ENCODE measurements at places on chromosomes 6 and 20. TPM values are rescaled to one million over a fixed set of nuclear protein-coding genes. Genes with fewer than 3 reads are reported as not detected.

DNA sequence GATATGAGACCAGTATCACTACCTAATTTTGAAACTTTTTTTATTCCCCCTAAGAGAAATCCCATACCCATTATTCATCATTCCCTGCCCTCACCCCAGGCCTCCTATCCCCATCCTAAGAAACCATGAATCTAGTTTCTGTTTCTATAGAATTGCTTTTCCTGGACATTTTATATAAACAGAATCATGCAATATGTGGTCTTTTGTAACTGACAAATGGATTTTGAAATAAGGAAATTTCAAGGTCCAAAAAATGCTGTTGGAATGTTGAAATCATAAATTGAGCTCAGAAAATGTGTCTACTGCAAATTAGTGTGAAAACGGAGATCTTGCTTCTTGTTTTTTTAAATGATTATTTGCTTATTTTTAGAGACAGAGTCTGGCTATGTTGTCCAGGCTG lies 25.1 kb downstream of the RNF217 start:
- no peak for DNase-seq

DNA sequence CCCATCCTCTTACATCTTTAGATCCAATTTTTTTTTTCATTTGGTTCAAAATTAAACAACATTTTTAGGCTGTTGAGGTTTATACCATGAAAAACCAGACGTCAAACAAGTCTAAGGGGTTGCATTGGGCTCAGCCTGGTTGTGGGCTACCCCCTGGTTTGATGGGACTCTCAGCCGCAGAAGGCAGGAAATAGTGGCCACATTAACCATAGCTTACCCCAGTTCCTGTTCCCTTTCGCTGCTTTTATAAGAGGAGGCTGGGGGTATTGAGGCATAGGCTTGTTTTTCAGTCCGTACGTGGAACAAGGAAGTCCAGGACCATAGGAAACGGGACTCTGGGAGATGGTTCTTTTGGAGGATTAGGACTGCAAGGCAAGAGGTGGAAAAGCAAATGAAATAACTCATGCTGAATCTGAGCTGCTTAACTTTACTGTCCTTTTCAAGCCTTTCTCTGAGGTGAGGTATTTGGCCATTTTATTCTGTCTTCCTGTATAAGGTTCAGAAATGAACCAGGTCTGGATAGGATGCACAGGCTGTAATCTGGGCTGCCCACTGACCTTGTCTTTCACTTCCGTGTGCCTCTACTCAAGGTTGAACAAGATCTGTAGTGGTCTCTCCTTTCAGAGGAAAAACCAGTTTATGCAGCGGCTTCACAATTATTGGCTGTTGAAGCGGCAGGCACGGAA lies 7.7 kb downstream of the BRPF3 start:
- no peak for DNase-seq

DNA sequence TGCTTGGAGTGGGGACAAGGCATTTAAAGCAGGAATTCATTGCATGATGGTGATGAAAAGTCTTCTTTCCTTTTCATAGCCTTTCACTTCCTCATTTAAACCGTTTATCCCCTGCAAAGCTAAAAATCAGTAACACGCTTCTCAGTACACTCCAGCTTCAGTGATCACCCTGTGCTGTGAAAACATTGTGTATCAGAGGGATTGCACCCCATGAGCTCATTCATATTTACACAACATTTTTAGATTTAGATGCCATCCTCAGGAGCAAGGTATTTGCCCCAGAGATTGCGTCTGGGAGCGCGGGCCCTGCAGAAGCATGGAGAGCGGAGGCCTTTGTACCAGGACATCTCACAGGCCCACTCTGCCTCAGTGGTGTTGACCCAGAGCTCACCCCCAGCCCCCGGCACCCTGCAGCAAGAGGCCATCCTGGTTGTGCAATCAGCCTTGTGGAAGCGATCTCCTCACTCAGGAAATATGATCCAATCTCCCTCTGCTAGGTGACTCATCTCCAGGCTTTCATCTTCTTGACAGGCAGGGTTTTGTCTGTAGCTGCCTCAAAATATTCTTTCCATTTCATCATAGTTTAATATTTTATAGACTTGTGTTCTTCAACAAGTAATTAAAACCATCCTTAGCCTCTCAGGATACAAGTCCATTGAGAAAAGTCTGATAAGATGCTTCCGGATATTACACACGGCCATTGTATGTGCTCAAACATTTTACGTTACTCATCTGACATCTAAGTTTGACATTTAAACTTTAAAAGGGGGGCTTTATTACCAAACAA lies 38.9 kb upstream of the THBS2 start:
- no peak for DNase-seq

DNA sequence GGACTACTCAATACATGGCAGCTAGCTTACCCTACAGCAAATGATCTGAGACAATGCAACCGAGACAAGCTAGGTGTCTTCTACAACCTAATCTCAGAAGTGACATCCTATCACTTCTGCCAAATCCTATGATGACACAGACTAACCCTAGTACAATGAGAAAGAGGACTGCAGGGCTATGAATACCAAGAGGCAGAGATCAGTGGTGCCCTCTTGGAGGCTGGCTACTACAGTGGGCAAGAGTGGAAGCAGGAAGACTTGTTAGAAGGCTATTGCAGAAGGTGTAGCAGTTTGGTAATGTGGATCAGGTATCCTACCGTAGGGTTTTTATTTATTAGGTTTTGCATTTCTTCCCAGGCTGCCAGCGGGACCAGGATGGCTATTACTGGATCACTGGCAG lies 30.3 kb downstream of the GSS start:
- no peak for DNase-seq

RSPO4 gene
- total RNA-seq, result not detected

GRCh38 chr6:134810402-134810801 lies 139.5 kb downstream of the ALDH8A1 start:
- no peak for DNase-seq

DNA sequence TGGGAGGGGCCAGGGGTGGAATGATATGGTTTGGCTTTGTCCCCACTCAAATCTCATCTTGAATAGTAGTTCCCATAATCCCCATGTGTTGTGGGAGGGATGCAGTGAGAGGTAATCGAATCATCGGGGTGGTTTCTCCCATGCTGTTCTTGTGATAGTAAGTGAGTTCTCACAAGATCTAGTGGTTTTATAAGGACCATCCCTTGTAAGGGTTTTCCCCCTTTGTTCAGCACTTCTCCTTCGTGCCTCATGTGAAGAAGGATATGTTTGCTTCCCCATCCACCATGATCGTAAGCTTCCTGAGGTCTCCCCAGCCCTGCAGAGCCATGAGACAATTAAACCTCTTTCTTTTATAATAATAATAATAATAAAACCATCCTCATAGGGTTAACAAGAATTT lies 88.8 kb upstream of the PRND start:
- DNase-seq, result no peak

GRCh38 chr6:20946022-20946421 lies 411.8 kb downstream of the CDKAL1 start:
- no peak for DNase-seq

DNA sequence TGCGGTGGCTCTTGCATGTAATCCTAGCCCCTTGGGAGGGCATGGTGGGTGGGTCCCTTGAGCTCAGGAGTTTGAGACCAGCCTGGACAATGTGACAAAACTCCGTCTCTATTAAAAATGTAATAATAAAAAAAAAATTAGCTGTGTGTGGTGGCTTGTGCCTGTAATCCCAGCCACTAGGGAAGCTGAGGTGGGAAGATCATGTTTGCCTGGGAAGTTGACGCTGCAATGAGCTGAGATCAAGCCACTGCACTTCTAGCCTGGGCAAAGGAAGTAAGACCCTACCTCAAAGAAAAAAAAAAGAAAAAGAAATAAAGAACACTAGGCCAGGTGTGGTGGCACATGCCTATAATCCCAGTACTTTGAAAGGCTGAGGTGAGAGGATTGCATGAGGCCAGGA lies 4.5 kb upstream of the SAMHD1 start:
- no peak for DNase-seq

DNA sequence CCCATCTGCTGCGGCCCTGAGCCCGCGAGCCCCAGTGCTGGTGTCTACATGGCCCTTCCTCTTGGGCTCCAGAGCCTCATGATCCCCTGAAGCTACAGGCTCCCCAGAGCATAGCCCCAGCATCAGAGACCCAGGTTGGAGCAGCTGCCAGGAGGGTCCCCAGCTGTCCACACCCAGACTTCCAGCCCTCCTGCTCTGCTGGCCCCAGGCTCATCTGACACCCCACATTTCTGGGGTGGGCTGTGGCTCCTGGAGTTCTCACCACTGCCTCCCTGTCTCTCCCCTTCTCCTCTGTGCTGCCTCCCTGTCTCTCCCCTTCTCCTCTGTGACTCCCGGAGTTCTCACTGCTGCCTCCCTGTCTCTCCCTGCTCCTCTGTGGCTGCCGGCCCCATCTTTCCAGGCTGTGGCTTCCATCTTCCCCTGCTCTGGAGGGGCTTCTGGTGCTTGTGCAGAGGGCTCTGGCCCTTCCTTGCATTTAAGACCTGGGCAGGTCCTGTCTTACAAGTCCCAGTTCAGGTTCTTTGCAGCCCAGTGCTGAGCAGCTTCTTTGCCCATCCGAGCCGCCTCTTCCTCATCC lies 108.1 kb downstream of the ERMARD start:
- DNase-seq, result peak; percentile 38

DNA sequence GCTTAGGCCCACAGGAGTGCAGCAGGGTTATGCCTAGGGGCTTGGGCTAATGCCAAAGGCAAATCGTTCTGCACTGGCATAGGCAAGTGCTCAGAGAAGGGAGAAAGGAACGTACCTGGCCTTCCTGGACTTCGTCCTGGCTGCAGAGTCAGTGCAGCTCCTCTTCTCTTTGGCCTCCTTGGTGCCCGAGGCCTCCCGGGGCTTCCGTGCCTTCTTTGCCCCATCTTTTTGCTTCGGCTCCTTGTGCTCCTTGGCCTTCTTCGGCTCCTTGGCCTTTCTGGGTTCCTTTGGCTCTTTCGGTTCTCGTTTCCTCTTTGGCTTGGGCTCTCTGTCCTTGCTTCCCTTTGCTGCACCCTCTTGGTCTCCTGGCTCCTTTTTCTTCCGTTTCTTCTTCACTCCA lies 85.2 kb downstream of the CHD6 start:
- no peak for DNase-seq

MAN1A1 gene
- total RNA-seq, result 116 TPM

GRCh38 chr20:36446557-36446956 lies 94.8 kb upstream of the MYL9 start:
- DNase-seq, result no peak

HDDC2 gene
- 7.7 TPM for total RNA-seq

FILIP1 gene
- total RNA-seq, result 1.1 TPM

DNA sequence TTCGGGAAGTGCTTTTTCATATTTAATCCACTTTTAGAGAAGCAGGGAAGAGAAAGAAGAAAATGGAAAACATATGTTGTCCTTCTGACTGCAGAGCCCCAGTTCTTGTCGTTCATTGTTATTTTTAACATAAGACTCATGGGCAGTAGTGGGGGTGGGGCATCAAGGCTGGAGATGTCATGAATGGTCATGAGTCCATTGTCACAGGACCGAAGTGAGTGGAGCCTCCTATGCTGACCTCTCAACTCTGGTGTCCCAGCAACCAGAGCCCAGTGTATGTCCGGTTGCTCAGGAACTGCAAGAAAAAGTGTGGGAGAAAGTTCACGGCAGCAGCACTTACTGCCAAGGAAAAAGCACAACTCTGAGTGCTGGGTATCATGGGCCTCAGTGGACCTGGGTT lies 108.6 kb downstream of the BANF2 start:
- no peak for DNase-seq

DNA sequence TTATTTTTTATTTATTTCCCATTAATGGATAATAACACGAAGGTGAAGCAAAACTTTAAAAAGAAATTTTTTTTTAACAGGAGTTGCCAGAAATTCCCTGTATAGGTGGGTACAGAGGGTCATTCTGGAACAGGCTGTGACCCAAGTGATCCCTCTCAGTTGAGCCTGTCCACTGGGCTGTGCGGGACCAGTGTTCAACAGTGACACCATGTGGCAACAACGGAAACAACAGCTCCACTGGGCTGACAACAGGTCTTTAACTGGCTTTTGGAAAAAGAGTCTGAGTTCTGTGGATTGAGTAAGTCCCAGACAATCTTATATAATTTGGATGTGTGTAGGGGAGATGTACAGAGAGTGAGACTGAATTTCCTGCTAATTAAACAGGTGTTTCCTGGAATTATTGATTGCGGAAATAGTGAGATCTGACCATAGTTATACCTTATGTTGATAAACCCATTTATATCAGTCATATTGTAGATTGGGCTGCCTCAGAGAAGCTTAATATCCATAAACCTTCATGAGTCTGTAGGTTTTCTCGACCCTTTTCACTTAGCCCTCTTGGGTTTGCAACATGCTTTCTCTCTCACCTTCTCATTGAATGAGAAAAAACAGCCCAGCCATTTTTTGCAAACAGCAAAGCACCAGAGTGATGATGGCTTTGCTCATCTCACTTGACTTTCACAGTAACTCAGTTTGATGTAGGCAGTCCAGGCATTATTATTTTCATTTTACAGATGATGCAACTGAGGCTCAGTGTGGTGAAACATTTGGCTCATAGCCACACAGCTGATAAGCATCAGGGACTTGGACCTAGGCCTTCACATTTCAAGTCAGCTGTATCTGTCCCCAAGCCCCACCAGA lies 17.5 kb downstream of the KIAA1755 start:
- DNase-seq, result no peak

GRCh38 chr6:81241126-81242041 lies 511.1 kb downstream of the TENT5A start:
- no peak for DNase-seq

DNA sequence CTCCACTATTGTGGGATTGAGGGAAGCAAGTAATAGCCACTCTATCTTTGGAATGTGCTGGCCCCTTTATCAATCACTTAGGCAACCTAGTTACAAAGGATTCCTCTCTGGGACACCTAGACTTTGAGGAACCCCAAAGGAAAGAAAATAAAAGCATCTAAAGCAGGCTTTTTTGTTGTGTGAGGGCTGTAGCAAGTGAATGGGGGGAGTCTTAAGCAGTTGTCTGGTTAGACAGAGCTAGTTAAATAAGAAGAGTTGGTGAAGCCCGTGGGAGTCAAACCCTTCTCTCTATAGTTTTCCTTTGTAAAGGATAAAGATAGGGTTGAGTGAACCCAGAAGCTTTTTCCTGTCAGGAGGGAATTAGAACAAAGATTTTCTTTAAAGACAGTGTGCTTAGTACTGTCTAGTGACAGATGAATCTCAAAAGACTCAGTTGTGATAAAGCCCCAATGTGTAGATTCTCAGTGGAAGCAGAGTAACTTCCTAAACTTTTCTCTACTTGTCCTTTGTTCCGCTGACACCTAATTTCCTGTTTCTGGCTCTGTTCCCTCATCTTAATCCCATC lies 63.3 kb downstream of the HDGFL1 start:
- no peak for DNase-seq

DNA sequence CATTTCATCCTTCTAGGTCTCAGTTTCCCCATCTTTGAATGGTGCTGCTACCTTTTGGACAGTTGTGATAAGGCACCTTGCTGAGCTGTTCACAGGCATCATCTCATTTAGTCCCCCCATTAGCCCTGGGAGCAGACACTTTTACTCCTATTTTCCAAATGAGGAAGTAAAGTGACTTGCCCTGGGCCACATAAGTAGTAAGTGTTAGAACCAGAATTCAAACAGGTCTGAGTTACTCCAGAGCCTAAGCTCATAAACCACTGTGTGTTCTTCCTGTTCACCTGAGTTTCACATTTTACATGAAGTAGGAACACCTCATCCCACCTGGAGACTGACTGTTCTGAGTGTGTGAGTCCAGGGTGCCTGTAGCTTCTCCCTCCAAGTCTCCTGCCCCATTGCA lies 43.5 kb upstream of the EPB41L1 start:
- DNase-seq, result no peak

- no peak for DNase-seq
Measured at GRCh38 chr6:3804964-3805363, 44.2 kb upstream of the FAM50B start.

- no peak for DNase-seq
Measured at GRCh38 chr6:111927321-111927720, 54.1 kb upstream of the FYN start.

GRCh38 chr6:87575423-87575822 lies 14.4 kb downstream of the RARS2 start:
- no peak for DNase-seq
